ENCODE measurements at places on chromosomes 11 and 22.

DNA sequence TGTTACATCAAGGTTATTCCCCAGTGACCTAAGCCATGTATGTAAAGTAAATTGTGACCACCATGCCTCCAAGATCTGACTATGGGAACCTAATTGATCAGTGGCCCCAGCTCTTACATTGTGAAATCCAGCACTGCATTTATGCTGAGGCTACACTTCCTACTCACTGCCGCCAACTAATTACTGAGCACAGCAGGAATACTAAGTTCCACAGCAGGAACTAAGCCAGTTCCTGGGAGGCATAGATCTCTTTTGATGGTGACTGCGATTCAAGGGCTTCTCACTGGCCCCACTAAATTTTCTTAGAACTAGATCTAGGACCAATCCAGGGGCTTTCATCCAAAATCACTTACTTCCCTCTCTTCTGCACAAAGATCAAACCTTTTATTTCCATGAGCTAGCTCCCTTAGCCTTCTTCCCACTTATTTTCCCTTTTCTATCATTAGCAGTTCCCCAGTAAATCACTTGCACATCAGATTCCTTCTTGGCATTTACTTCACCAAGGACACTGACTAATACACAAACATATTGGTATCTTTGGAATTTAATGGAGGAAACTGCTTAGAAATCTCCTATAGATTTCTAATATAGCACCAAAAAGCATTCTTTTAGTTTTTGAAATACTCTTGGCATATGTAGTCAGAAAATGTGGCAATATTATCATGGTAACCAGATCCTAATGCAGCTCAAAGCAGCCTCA, 46.0 kb downstream of the CNTN5 start:
- DNase-seq, result no peak

GRCh38 chr22:27756212-27756660, 45.3 kb downstream of the MN1 start:
- DNase-seq, result no peak

DNA sequence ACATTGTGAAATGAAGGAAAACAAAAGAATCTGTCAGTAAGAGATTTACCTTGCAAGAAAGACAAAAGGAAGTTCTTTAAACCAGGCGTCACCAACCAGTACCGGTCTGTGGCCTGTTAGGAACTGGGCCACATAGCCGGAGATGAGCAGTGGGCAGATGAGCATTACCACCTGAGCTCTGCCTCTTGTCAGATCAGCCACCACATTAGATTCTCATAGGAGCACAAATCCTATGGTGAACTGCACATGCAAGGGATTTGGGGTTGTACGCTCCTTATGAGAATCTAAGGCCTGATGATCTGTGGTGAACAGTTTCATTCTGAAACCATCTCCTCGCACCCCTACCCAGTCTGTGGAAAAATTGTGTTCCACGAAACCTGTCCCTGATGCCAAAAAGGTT, 108.2 kb downstream of the CYP2R1 start:
- DNase-seq, result no peak

GRCh38 chr11:102367364-102367763, 20.4 kb downstream of the BIRC2 start:
- DNase-seq, result no peak

DNA sequence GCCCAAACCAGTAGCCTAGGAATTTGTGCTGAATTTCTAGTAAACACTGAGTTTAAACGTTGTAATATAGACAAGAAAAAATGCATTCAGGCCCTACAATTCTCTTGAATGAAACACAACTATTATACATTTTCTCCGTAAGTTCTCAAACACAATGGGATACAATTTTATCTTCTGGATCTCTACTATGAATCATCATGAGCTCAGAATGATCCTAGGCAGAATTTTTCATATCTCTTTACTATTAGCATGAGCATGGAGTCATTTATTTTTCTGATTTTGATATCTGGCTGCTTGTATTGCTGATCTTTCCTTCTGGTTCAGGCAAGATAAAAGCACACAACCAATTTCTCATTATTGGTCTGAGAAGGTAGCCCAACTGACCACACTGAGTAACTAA, 1123.4 kb upstream of the RAG2 start:
- no peak for DNase-seq

DNA sequence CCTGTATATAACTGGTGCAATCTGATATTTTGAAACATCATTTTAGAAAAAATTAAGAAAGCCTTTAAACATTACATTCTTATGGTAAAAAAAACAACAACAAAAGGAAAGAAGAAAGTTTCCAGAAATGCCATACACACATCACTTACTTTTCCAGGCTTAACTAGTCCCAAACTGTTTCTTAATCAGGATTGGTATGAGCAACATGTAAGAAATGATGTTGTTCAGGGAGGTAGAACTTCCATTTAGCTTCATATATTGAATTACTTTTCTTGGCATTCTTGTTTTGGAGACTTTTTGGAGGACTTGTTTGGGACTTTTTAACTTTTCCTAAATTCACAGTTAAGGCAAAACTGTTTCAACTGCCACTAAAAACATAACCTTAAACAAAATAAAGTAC, 791.5 kb downstream of the METTL15 start:
- no peak for DNase-seq

GRCh38 chr11:130549393-130549999, 101.1 kb downstream of the ADAMTS15 start:
- DNase-seq, result no peak

GRCh38 chr11:83909579-83910534, 623.7 kb upstream of the CCDC90B start:
- DNase-seq, result no peak
